ENCODE measurements at places on chromosomes 2 and 18.

DNA sequence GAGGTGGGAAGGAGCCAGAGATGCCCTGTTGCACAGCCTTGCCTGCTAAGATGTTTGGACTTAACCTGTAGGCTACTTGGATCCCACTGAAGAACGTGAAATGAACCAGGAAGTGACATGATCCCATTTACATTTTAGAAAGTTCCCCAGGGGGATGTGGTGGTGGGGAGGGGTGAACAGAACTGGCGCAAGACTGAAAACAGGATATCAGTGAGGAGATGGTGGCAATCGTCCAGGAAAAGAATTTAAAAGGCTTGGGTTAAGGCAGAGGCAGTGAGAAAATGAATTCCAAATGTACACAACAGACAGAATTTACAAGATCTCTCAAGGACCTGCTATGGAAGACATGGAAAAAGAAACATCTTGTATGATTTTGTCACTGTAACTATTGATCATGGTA lies 42.3 kb downstream of the SULT1C2 start:
- DNase-seq: no peak

DNA sequence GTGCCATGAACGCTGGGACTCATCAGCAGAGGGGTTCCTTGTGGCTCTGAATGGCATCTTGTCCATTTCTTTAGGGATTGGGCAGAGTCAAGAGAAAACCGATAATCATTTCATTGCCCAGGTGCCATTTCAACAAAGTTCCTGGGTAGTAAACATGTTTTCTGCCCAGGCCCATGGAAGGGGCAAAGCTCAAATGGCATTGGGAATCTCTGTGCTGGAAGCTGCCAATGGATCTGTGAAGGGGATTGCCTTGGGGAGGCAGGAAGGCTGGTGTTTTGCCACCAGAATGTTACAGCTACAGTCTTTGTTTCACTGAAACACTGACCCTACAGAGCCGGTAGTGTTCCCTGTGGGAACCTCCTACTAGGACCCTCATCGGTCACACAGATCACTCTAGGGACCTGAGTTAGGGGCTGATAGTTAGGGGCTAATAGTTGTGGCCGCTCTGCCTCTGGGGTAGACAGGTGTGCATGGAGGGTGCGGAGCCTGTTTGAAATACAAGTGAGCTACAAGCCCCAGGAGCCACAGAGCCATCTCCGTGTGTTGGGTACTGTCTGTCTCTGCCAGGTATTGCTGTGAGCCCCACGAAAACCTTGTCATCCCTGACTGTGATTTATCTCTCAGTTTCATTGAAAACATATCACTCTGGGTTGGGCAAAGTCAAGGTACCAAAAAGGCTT lies 224.4 kb upstream of the COPS8 start:
- DNase-seq: no peak

GRCh38 chr2:38747007-38747424 lies 4.1 kb downstream of the SRSF7 start:
- DNase-seq: no peak

DNA sequence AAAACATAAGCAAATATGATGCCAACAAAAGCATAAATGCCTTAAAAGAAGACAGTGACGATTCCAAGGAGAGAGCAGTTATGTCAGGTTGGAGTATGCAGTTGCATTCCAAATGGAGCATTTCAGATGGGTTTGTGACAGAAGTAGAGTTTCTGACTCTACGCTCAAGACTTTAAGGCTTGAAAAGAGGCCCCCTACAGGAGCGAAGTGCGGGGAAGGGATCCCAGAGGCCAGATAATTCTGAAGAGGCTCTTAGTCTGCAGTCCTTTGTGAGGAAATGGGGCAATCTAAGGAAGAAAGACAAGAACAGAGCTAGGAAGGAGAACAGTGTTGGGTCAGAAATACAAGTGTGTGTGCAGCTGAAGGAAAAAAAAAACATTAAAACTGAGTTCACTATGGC lies 95.5 kb downstream of the ZNF521 start:
- DNase-seq: no peak

Measured in G401 (cell line).